Hindlimb muscle (tissue), 1 donor: ENCODE measurements at places on chromosomes 13 and 19. TPM values are rescaled to one million over a fixed set of nuclear protein-coding genes. Genes with fewer than 3 reads are reported as not detected.

Gene ARL11
- polyA plus RNA-seq = 0.37 TPM

Gene KLK14
- polyA plus RNA-seq = not detected

Gene SMARCA4
- polyA plus RNA-seq = 107 TPM

Gene ATP7B
- 7.3 TPM for polyA plus RNA-seq

Gene IZUMO1
- 0.96 TPM for polyA plus RNA-seq
